ENCODE measurements at places on chromosomes 2 and 18.

DNA sequence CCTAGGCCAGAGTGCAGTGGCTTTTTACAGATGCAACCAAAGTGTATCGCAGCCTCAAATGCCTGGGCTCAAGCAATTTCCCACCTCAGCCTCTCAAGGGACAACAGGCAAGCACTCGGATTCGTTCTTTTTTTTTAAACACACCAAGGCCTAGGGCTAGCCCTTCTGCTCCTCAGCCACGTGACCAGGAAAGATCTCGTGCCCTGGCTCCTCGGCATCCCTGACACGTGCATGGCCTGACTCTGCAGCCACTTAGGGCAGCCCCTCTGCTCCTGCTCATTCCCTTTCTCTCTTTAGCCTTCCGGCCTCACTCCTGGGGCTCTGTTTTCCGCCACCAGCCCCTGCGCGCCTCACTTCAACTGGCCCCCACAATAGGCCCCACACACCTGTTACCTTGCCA is 18.4 kb downstream of the FAM178B start:
- DNase-seq: no peak

DNA sequence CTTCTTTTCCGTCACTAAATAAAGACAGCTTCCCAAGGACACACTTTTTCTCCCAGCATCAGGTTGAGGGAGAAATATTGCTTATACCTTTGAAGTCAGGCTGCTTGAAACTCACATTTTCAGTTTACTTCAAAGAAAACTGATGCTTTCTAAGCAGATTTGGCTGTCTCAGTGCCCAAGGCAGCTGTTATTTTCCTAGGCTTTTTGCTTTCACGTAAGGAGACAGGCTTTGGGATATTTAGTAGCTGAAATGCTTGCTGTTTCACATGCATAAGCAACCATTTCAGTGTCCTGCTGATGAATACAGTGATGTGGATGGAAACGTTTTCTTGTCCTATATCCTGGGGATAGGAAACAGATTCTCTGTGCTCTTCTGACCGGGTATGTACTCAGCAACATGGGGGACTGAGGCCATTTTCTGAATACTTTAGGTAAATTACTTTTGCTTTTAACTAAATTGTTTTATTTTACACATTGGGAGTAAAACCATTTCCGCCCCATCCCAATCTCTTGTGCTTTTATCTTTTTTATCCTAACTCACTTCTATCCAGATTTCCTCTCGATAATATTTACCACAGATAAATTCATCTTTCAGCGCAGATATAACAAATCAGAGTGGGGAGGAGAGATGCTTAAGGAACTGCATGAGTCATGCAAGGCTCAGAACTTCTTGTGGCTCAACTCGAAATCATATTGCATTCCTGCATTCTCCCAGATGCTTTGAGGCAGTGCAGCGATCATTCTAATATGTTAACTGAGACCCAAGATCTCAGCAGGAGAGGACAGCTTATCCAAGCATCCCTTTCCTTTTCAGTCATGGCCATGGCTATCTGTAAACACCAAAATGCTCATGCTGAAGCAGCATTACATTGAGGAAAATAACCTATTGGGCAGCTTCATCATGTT is 22.2 kb downstream of the GALR1 start:
- DNase-seq: no peak

GRCh38 chr2:145220496-145220895 is 700.6 kb upstream of the ZEB2 start:
- DNase-seq: no peak

- DNase-seq: no peak
These were observed 206.2 kb downstream of the RPIA start for GRCh38 chr2:88897715-88898114.

- no peak for DNase-seq
These were observed 95.5 kb upstream of the STK17B start for GRCh38 chr2:196266855-196267254.

- peak; percentile 80 for DNase-seq
These were observed 29.8 kb upstream of the TAF1B start for GRCh38 chr2:9813312-9814128.

DNA sequence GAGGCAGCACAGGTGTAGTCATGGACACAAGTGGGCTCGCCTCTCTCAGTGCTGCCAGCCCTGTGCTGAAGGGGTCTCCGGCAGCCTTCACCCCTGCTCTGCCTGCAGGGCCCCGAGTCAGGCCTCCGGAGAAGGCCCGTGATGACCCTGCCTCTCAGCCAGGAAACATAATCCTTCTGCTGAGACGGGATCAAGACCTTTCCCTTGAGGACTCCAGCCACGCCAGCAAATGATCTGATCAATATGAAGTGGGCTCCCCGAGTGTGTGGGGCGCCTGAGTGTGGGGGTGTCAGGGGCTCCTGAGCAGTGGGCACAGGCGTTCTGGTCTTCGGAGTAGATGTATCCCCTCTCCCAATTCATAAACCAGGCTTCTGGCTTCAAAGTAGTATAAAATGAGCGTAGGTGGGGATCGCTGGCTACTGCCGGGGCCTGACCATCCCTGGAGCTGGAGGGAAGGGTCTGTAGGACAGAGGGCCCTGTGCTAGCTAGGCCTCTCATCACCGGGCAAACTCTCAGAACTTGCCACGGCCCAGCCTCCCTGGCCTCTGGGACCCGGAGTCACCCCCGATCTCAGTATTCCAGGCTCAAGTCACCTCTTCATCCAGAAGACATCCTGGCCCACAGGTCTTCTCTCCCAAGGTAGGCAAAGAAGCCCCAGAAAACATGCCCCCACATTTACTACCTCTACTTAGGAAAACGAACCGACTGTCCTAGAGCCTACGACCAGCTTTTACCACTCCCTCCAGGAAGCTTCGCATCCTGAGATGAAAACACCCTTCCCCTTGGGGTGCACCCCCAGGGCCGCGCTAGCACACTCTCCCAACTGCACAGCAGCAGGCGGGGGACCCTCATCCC is 33.6 kb downstream of the CRACDL start:
- DNase-seq: no peak

- DNase-seq: no peak
These were observed 43.7 kb upstream of the FZD5 start for GRCh38 chr2:207813221-207813916.

DNA sequence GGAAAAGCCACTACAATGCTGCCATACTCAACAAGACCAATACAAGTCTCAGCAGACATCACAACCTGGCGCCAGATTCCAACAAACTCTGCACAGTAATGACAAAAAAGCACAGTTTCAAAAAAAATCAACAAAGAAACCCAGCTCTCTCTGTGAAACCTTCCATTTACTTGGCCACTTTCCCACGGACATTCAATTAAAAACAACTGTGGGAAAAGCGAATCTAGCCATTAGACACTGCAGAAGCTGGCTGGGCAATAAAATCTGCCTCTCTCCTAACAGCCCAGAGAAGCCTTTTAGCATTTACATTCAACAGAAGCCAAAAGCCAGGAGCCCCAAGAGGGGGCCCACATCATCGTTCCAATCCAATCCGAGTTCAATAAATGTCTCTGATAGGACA is 128.9 kb downstream of the HDAC4 start:
- peak; percentile 60 for DNase-seq

- no peak for DNase-seq
These were observed 256.3 kb downstream of the CCDC178 start for GRCh38 chr18:33184175-33184574.

DNA sequence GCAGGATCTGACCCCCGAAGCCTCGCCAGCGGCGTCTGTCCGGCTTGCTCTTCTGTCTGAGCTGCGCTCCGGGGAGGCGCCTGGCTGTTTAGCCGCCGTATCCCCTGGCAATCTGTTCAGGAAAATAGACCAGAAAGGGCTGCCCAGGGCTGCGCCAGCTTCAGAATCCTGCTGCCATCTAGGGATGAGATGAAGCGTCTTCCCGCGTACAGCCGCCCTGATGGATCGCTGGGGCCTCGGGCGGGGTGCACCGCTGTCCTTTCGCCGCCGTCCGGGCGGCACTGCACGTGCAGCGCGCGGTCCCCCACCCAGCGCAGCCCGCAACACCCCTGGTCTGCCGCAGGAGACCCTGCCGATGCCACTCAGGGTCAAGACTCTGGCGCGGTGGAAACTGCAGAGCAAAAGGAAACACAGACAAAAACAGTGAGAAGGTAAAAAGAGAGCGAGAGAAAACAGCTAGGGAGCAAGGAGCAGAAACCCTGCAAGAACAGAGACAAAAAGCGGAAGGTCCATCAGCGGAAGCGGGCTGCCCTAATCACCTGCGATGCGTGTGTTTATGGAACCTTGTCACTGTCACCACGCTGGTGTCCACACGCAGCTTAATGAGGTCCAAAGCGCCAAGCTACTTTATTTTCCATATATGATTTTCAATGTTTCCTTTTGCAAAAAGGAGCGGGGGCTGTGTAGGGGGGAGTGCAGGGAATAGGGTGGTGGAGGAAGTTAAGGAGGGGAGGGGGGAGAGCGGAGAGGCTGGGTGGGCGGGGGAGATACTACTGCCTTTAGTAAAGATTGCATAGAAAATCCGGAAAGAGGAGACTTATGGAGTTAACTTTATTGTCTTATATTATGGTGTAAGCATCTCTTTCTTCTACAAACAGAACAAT is 2113.3 kb upstream of the PIK3C3 start:
- peak; percentile 83 for DNase-seq

GRCh38 chr2:191301971-191302370 is 56.8 kb downstream of the MYO1B start:
- no peak for DNase-seq

DNA sequence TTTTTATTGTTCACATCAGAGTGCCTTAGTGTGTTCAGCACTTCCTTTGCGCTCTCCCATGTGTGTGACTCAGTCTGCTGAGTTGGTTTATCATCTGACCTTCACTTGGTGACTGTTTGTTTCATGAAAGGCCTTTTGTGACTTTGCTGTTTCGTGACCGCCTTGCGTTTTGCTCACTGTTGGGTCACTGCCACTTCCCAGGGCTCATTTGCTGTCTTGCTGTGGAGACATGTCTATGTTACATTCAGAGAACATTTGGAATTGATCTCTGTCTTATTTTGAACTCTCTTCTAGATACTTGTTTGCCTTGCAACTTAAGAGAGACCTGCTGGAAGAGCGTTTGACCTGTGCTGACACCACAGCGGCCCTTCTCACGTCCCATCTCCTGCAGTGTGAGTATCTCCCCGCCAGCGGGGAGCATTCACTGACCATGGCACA is 54.7 kb downstream of the FARP2 start:
- no peak for DNase-seq

DNA sequence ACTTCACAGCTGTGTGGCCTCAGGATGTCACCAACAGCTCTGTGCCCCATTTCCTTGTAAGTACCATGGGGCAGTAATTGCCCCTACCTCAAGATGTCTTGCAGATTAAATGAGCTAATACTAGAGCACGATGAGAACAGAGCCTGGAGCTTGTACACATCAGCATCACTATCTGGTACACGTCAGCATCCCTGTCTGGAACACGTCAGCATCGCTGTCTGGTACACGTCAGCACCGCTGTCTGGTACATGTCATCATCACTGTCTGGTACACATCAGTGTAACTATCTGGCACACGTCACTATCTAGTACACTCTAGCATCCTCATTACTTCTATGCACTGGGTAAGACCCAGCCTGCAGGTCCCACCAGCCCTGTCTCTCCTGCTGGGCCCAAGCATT is 37.2 kb downstream of the AQP12A start:
- no peak for DNase-seq

- DNase-seq: no peak
These were observed 61.0 kb upstream of the TAF1B start for GRCh38 chr2:9782197-9782719.

DNA sequence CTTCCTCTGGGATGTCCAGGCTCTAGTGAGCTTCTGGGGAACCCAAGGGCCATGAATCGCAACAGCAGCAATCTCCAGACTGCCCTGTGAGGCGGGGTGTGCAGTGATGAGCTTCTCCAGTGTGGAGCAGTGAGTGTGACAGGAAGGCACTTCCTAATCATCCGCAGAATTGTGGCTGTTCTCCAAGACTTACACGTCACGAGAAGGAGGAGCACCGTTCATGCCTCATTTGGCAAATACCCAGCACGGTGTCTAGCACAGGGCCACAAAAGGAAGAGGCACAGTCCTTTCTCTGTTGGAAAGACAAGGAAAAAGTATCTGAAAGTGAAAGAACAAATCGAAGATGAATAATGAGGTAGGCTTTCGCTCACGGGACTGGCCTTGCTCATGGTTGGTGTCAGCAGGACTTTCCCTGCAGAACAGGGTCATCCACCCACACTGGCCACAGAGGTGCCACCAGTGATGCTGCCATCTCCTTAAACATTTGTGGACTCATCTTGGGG is 125.1 kb upstream of the HAAO start:
- DNase-seq: no peak

GRCh38 chr18:61876899-61877298 is 15.9 kb downstream of the RNF152 start:
- DNase-seq: no peak

DNA sequence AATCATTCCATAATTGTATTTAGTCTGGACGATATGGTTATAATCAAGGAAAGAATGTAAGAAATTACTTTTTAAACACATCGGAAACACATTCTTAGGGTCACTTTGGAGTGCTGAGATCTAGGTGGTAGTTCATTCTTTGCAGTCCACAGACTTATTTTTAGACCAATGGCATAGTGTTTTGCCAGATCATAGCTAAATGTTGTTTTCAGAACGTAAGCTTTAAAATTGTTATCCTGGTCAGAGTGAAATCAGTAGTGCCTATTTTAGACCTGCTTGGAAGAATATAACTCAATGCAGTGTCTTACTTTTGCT is 4.3 kb downstream of the MYL12A start:
- DNase-seq: no peak

- DNase-seq: peak; percentile 45
These were observed 136.8 kb downstream of the SMAD7 start for GRCh38 chr18:48813833-48814489.

DNA sequence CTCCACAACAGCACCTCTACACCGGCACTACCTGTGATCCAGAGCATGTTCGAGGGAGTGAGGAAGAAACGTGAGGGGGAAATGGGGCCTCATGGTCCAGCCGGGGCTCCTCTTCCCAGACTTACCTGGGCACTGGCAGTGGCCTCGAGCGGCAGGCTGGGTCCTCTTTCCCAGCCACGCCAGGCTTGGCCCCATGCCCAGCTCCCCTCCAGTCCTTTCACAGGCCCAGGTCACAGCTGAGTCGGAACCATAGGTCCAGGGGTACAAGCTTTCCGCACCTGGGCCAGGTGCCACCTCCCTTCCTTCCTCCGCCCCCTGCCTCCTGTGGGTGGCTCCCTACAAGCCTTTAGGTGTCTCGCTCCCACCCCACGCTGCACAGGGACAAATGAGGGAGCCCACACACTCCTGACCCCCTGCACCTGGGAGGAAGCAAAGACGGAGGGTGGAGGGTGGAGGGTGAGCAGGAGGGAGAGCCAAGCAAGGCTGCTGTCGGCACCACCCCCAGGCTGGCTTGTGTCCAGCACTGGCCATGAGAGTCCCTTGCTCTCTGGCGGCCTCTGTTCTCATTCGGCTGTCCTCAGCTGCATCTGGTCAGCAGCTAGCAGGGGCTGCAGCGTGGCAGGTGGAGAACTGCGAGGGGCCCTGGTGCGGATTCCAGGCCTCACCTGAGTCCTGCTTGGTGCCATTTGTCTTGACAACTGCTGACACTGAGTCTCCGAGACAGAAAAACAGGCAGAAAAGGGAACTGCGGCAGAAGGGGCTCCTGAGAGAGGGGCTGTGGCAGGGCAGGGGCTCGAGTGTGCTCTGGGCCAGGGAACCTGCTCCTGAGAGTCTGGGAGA is 26.8 kb downstream of the ADRA2B start:
- peak; percentile 46 for DNase-seq

Measured in left forelimb (tissue), 1 donor.